ENCODE measurements at places on chromosomes 13 and 19. TPM values are rescaled to one million over a fixed set of nuclear protein-coding genes. Genes with fewer than 3 reads are reported as not detected.

The LCP1 gene
- polyA plus RNA-seq, result 5.6 TPM

The PLEKHG2 gene
- polyA plus RNA-seq, result 8.5 TPM

DNA sequence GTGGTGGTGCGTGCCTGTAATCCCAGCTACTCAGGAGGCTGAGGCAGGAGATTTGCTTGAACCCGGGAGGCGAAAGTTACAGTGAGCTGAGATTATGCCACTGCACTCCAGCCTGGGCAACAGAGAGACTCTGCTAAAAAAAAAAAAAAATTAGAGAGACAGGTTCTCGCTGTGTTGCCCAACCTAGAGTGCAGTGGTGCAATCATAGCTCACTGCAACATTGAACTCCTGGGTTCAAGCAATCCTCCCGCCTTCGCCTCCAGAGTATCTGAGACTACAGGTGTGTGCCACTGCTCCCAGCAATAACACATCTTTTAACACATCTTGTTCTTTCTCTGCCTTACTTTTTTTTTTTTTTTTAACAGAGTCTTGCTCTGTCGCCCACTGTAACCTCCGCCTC is 32.7 kb downstream of the CLEC17A start:
- no peak for DNase-seq

DNA sequence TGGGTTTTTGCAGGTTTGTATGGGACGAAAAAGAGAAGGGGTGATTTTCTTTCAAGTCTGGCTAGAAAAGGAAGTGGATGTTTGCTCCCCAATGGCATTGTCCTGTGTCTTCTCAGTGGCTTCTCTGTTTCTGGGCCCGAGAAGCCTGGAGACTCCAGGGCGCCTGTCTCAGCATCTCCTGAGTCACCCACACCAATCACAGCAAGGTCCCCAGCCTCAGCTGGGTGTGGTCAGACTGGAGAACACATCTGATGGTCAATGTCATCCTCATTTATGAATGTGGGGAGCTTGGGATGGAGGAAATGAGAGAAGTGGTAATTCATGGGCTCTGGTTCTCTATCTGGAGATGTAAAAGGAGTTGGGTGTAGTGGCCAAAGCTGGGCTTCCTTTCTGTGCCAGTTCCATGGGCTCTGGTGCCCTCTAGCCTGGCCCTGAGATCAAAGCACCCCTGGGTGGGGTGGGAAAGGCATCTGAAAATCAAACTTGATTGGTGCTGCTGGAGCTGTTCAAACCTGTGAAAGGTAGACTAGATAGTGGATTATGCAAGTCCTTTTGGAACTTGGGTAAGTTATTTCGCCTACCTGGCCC is 13.4 kb downstream of the RASL11A start:
- no peak for DNase-seq

The GYS1 gene
- polyA plus RNA-seq, result 23.9 TPM

GRCh38 chr13:113981194-113981605 is 7.3 kb upstream of the C13orf46 start:
- DNase-seq, result no peak

GRCh38 chr19:5786593-5787408 is 2.3 kb upstream of the PRR22 start:
- no peak for DNase-seq

DNA sequence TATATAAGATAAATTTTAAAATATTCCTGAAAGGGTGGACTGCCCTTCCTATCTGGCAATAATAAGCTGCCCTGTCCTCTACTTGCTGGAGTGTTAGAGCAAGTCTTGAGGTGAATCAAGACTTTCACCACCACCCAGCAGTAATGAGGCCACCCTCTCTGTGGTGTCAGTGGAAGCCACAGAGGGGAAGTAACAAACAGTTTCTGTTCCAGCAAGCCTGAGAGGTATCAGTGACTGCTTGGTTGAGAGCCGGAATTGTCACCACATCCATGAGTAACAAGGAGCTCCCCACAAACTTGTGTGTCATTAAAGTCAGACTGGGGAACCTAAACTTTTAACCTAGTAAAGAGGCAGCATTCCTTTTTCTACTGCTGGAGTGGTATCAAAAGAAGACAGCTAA is 532.7 kb upstream of the SPRY2 start:
- no peak for DNase-seq

DNA sequence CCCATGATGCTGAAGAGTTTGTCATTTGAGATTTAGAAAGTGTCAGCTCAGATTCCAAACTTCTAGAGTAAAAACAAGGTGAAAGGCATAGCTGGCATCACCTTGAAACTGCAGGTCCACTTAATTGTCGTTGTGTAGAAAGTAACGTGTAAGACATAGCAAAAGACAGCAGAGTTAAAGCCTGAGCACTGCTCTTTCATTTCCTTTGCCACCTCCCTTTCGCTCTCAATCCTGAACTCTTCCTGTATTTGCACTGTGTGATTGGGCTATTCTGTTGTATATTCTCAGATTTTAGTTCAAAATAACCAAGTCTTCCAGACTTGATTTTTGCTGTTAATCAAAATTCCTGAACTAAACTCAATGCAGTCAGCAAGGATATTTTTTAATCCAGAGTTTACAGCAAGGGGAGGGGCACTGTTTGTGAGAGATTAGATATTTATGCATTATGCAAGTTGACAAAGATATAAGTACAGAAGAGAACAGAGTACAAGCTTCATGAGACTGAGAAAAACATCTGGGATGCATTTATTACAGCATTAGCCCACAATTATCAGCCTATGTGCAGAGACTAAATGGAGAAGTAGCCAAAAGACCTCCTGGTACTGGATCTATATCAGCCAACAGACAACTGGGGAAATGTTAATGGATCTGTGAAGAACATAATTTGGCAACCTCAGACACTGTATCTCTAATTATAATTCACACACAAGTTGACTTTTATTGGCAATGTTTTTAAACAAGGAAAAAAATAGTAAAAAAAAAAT is 328.6 kb downstream of the SUCLA2 start:
- DNase-seq, result no peak

- DNase-seq, result no peak
Measured at GRCh38 chr13:29918845-29919244, 68.4 kb upstream of the UBL3 start.

Data from kidney (tissue), 22 donors.